Stimulated activated CD8-positive, alpha-beta memory T cell treated with anti-CD3 and anti-CD28 coated beads, Interleukin-2, amount 100 ng/mL, for 1 hour (primary cell): ENCODE measurements at places on chromosomes 7 and 10.

DNA sequence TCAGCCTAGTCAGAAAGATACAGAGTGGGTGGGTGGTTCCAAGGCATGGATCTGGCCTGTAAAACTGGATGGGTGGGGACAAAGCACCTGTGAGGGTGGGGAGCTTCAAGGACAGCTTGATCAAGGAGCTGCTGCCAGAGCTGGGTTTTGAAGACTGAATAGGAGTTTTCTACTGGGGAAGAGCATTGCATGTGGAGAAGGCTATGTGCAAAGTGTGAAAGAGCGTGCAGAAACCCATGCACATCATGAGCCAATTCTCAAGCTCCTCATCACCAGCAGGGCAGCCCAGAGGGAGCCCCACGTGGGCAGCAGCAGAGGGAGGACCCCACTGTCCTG, 58.6 kb downstream of the PDGFA start:
- no peak for DNase-seq

- no peak for DNase-seq
Measured at GRCh38 chr10:72243822-72244437, 27.9 kb upstream of the ASCC1 start.

DNA sequence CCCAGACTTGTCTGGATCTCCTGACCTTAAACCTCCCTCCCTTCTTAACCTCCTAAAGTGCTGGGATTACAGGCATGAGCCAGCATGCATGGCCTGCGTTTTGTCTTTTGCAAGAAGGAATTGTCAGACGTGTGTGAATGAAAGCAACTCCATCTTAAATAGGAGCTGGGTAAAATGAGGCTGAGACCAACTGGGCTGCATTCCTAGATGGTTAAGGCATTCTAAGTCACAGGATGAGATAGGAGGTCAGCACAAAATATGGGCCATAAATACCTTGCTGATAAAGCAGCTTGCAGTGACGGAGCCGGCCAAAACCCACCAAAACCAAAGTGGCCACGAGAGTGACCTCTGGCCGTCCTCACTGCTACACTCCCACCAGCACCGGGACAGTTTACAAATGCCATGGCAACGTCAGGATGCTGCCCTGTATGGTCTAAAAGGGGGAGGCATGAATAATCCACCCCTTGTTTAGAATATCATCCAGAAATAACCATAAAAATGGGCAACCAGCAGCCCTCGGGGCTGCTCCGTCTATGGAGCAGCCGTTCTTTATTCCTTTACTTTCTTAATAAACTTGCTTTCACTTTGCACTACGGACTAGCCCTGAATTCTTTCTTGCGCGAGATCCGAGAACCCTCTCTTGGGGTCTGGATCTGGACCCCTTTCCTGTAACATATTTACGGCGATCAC, 41.2 kb upstream of the SDK1 start:
- DNase-seq: no peak

- no peak for DNase-seq
Measured at GRCh38 chr10:72274730-72275350, 1.1 kb downstream of the DDIT4 start.

- DNase-seq: no peak
Measured at GRCh38 chr7:138226001-138226476, 149.8 kb downstream of the AKR1D1 start.

- DNase-seq: peak; percentile 63
Measured at GRCh38 chr10:128210215-128211063, 84.2 kb upstream of the MKI67 start.

- DNase-seq: no peak
Measured at GRCh38 chr7:93461350-93461749, 113.2 kb downstream of the CALCR start.

- no peak for DNase-seq
Measured at GRCh38 chr10:110420401-110421193, 77.1 kb upstream of the DUSP5 start.

DNA sequence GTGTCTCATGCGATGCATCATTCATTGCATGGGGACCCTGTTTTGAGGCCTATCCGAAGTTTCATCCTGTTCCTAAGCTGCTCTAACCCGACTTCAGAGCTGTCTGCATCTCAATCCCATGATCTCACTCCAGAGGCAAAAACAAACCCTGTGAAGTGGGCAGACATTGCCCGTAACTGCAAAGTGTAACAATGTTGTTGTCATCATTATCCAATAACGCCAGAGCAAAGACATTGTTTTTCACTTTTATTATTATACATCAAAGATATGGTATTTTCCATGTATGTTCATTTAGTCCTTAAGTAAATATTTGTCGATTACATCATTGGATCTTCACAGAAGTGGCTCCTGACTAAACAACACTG, 246.7 kb downstream of the KLF6 start:
- DNase-seq: no peak

- DNase-seq: no peak
Measured at GRCh38 chr10:34444223-34445183, 370.6 kb downstream of the PARD3 start.

GRCh38 chr7:96319439-96319838, 2.5 kb downstream of the SLC25A13 start:
- DNase-seq: no peak

- DNase-seq: no peak
Measured at GRCh38 chr10:53003094-53003493, 230.5 kb upstream of the MBL2 start.

DNA sequence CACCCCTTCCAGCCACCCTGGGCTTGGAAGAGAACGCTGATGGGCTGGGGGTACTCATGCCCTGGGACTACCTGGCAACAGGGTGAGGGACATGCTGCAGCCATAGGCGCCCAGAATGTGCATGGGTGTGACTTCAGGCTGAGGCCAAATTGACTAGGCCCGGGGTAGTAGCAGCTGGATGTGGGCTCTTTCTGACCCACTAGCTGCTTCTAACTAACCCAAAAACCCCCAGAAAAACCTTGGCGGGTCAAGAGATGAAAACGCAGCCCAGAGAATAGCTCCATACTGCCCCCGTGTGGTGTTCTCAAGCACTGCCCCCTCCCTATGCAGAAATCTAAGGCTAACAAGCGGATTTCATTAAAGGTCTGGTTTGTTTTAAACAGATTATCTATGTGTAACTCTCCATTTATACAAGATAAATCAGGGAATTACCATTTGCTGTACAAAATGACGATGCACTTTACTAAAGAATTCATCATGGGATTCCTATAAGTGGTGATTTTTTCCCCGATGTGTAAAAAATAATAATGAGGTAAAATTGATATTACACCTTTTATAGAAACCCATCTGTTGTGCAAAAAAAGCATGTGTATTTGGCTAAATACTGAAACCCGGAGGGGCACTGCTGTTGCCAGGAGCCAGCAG, 4.2 kb downstream of the SMARCD3 start:
- DNase-seq: no peak

- DNase-seq: no peak
Measured at GRCh38 chr7:42068554-42069280, 168.3 kb downstream of the GLI3 start.

- DNase-seq: no peak
Measured at GRCh38 chr10:3779158-3779741, 5.8 kb downstream of the KLF6 start.

GRCh38 chr10:33542752-33543505, 208.5 kb upstream of the NRP1 start:
- DNase-seq: no peak
